ENCODE measurements at places on chromosomes 2 and 18.

DNA sequence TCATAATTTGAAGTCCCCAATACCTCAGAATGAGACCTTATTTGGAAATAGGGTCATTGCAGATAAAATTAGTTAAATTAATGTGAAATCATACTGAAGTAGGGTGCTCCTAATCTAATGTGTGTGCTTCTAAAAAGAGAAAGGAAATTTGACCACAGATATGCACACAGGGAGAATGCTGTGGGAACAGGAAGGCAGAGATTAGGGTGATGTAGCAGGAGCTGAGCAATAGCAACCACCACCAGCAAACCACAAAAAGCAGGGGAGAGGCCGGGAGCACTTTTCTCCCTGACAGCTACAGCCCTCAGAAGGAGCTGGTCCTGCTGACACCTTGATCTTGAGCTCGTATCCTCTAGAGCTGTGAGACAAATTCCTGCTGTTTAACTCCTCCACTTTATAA, 24.6 kb upstream of the SCG2 start:
- DNase-seq: no peak

DNA sequence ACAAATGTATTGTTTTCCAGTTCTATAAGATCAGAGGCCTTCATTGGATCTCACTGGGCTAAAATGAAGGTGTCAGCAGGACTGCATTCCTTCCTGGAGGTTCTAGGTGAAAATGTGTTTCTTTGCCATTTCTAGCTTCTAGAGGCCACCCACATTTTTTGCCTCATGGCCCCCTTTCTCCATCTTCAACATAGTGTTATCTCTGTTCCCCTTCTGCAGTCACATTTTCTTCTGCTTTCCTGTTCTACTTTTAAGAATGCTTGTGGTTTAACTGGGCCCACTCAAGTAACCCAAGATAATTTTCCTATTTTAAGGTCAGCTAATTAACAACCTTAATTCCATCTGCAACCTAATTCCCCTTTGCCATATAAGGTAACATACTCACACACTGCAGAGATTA, 36.1 kb downstream of the METTL21A start:
- DNase-seq: no peak

GRCh38 chr18:79558933-79559416, 120.6 kb upstream of the CTDP1 start:
- peak; percentile 22 for DNase-seq

- DNase-seq: no peak
Observed at GRCh38 chr2:2843969-2844548, 513.0 kb upstream of the MYT1L start.
